Activated naive CD8-positive, alpha-beta T cell treated with anti-CD3 and anti-CD28 coated beads, Interleukin-2, amount 50 U/mL, for 24 hours (primary cell): ENCODE measurements at places on chromosomes 11 and 22.

DNA sequence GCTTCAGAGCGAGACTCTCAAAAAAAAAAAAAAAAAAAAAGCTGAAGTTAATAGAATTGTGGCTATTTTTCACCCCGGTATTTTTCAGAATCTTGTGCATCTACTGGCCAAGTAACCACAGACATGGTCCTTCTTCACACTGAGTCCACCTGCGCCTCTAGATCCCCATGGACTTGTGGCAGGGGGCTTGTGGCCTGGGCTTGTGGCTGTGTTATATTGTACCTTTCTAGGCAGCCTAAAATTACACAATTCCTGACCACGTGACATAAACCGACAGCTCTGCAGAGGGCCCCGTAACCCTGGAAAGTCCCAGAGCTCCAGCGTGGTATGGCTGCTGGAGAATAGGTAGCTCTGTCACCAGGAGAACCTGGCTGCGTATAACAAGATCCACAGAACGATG lies 10.9 kb upstream of the NAALADL1 start:
- no peak for DNase-seq

DNA sequence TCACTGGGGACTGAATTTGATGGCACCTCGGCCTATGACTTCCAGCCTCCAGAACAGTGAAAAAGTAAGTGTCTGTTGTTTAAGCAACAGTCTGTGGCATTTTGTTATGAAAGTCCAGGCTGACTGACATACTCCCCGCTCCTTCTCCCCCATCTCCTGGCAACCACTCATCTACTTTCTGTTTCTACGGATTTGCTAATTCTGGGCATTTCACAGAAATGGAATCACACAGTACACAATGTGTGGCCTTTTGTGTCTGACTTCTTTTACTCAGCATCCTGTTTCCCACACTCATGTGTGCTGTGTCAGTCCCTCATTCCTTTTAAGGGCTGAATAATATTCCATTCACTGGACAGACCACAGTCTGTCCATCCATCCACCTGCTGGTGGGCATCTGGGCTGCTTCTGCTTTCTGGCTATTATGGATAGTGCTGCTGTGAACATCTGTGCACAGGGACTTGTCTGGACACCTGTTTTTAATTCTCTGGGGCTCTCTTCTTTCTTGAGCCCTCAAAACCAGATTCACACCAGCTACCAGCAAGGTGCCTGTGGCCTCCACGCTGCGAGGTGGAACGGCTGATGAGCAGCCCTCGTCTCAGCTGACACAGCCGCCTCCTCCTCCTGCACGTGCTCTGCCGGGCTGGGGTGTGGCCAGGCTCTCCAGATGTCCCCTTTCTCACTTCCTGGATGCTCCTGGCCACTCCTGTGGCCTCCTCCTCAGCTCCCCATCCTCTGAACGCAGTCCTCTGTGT lies 333.1 kb downstream of the CTTN start:
- no peak for DNase-seq

DNA sequence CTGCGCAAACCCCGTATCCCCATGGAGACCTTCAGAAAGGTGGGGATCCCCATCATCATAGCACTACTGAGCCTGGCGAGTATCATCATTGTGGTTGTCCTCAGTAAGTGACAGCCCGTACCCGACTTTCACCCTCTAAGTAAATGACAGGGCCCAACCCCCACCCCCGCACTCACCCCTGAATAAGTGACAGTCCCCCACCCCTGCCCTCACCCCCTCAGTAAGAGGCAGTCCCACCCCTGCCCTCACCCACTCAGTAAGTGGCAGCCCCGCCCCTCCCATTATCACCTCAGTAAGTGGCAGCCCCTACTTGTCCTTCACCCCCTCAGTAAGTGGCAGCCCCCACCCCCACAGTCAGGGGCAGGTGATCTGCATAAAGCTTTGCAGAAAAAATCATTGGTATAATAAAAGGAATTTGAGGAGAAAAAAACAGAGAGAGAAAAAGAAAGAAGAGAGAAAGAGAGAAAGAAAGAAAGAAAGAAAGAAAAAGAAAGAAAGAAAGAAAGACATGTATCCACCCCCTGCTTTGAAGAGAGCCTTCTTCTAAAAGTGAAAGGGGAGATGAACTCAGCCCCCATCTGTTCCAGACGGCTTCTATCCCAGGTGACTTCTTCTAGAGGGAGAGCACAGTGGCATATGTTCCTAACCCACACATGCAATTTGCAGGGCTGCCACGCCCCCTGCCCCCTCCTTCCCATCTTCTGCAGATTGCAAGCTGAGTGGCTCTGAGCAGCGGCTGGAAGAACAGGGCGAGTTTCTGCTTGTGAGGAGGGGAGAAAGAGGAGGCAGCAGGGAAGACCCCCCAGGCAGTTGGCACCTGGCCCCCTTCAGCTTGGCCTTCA lies 12.5 kb upstream of the SMIM35 start:
- no peak for DNase-seq

DNA sequence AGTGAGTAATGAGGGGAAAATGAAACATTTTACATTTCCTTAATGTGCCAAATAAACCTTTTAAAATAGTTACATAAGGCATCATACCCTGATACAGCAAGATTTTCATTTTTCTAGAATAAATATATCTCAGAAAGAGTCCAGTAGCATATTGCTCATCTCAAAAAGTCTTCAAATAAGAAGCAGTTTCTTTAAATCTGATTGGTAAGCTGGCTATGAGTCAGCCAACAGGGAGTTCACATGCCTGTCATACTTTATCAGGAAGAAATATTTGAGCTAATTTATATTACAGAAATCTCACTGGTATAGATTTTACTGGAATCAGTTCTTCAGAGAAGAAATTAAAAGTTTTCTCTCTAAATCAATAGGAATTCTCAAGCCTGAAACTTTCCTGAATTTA lies 258.1 kb downstream of the C11orf87 start:
- no peak for DNase-seq

- peak; percentile 7 for DNase-seq
Measured at GRCh38 chr11:19777377-19778102, 64.9 kb downstream of the NAV2 start.

GRCh38 chr11:46063138-46063537 lies 58.1 kb downstream of the PHF21A start:
- no peak for DNase-seq

- DNase-seq: no peak
Measured at GRCh38 chr11:118859973-118860372, 23.7 kb upstream of the CXCR5 start.

DNA sequence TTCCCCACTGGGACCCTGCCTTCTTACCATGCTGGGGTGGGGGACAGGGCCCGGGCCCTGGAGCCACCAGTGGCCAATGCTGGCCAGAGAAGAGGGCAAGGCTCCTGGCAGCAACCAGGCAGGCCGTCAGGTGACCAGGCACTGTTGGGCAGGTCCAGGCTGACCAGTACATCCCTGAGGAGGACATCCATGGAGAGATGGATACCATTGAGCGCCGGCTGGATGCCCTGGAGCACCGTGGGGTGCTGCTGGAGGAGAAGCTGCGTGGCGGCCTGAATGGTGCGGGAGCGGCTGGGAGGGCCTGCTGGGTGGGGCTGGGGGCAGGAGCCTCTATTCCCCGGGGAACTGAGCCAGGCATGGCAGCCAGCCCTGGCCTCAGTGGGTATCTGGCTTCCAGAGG lies 21.0 kb downstream of the C22orf23 start:
- no peak for DNase-seq

GRCh38 chr11:85661972-85662664 lies 2.8 kb downstream of the CREBZF start:
- no peak for DNase-seq

GRCh38 chr22:43050995-43051394 lies 36.0 kb upstream of the PACSIN2 start:
- DNase-seq: no peak

- no peak for DNase-seq
Measured at GRCh38 chr11:34790620-34791019, 125.6 kb downstream of the APIP start.

DNA sequence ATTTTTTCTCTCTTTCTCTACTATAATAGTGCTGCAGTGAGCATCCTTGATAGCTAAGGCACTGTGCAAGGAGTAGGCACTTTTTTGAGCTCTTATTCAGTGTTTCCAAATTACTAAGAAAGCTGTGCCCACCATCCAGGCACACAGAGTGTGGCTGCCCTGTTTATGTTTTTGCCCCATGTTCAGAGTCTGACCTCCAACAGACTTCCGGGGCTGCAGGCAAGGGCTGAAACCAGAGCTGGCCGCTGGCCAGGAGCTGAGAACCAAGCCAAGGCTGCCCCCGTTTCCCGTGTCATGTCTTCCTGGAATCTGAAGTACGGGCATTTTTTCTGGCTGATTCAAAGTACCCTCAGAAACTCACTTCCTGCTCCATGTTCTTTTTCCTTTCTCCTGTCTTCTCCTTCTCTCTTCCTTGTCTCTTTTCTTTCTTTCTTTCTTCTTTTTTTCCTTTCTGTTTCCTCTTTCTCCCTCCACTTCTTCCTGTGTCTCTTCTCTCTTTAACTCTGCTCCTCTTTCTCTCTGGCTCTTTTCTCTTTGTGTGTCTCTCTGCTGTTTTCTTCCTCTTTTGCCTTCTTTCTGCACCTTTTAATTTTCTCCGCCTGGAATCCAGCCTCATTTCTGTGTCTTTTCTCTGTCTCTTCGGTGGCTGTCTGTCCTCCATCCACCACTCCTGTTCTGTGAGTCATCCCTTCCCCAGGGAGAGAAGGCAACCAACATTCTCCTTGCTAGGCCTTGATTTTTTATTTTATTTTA lies 17.0 kb upstream of the KCTD14 start:
- DNase-seq: peak; percentile 49

GRCh38 chr11:115999437-115999836 lies 495.2 kb upstream of the CADM1 start:
- no peak for DNase-seq

- DNase-seq: no peak
Measured at GRCh38 chr11:67434395-67434881, 3.0 kb downstream of the PTPRCAP start.

GRCh38 chr11:115420505-115420904 lies 83.7 kb downstream of the CADM1 start:
- no peak for DNase-seq

GRCh38 chr22:43273902-43274484 lies 69.2 kb downstream of the SCUBE1 start:
- DNase-seq: peak; percentile 31

GRCh38 chr11:61793829-61794204 lies 1.1 kb downstream of the FEN1 start:
- DNase-seq: no peak
